ENCODE measurements at places on chromosomes 1 and 21. TPM values are rescaled to one million over a fixed set of nuclear protein-coding genes. Genes with fewer than 3 reads are reported as not detected.
A peak's percentile ranks its signal among the peaks of the same experiment; 100 is the strongest.

- no peak overlapping the region for H3K4me3 ChIP-seq
- H3K27ac ChIP-seq: peak overlapping the region; percentile 93
- no peaks in the 10 kb centered on the region for H3K27me3 ChIP-seq
- H3K36me3 ChIP-seq: peaks cover 33% of the 10 kb centered on the region
- peak; percentile 97 for DNase-seq
These were observed 7.2 kb downstream of the ZDHHC18 start for GRCh38 chr1:26833432-26834405.

DNA sequence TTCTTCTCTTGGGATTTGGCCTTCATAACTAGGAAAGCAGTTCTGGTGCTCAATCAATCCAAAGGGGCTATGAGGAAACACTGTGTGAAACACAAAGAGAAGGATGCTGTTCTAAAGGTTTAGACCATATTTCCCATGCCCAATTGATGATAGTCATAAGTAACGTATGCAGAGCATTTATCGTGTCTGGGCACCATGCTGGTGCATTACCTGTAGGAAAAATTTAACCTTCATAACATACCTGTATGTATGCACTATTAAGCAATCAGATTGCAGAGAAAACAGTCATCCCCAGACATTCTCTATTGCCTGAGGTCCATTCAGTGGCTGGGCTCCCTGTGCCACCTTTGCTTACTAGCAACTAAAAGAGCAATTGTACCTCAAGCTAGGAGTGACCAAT lies 381.4 kb downstream of the PLPP3 start:
- no peak for DNase-seq
- H3K27ac ChIP-seq: no peak overlapping the region
- no peak overlapping the region for H3K4me3 ChIP-seq
- no peaks in the 10 kb centered on the region for H3K36me3 ChIP-seq

GRCh38 chr1:1068517-1069055 lies 5.5 kb downstream of the RNF223 start:
- DNase-seq: peak; percentile 91
- H3K4me1 ChIP-seq: peaks cover 24% of the 10 kb centered on the region
- H3K27me3 ChIP-seq: peaks cover 86% of the 10 kb centered on the region
- H3K27ac ChIP-seq: no peak overlapping the region
- H3K36me3 ChIP-seq: no peaks in the 10 kb centered on the region

- no peaks in the 10 kb centered on the region for H3K36me3 ChIP-seq
- no peak for DNase-seq
- H3K4me3 ChIP-seq: peak overlapping the region; percentile 61
- peak overlapping the region; percentile 85 for H3K27ac ChIP-seq
These were observed 1.6 kb downstream of the TMEM200B start for GRCh38 chr1:29121936-29122681.

GRCh38 chr1:110554871-110555801 lies 36.2 kb upstream of the KCNA10 start:
- no peak overlapping the region for H3K27ac ChIP-seq
- peak; percentile 86 for DNase-seq
- H3K36me3 ChIP-seq: no peaks in the 10 kb centered on the region

GRCh38 chr1:88983791-88984559 lies 8.5 kb downstream of the KYAT3 start:
- H3K4me1 ChIP-seq: peaks cover 44% of the 10 kb centered on the region
- peak; percentile 80 for DNase-seq
- H3K27me3 ChIP-seq: no peaks in the 10 kb centered on the region
- peaks cover 48% of the 10 kb centered on the region for H3K36me3 ChIP-seq
- no peak overlapping the region for H3K4me3 ChIP-seq
- H3K27ac ChIP-seq: peak overlapping the region; percentile 52

GRCh38 chr21:45589686-45590245 lies 47.5 kb upstream of the SLC19A1 start:
- H3K4me1 ChIP-seq: peaks cover 36% of the 10 kb centered on the region
- H3K36me3 ChIP-seq: no peaks in the 10 kb centered on the region
- peak overlapping the region; percentile 50 for H3K4me3 ChIP-seq
- no peak overlapping the region for H3K27ac ChIP-seq
- H3K27me3 ChIP-seq: no peaks in the 10 kb centered on the region

DNA sequence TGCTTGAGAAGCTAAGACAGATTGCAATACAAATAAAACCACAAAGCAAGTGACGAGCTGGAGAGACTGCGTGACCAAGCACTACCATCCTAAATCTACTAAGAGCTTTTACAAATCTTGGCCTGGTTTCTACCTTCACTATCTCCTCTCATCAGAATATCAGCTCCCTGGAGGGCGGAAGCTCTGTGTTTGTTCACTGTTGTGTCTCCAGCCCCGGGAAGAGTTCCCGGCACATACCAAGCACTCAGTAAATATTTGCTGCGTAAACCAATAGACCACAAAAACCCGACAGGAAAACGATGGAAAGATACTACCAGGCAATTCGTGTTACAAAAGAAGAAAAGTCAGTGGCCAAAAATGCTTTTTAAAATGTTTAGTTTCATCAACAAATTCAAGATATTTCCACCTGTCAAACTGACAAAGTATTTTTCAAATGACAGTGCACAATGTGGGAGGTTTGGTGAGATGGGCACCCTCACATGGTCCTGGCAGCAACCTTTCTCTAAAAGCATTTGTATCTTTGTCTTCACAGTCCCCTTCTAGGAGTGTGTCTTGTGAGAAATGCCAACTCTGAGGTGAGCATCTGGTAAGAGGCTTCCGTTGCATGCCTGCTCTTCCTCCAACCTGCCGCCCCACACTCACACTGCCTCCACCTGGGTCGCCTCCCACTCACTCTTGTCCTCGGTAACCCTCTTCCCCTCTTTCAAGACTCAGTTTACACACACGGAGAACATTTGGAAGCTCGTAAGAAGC lies 34.7 kb downstream of the SLC1A7 start:
- no peaks in the 10 kb centered on the region for H3K36me3 ChIP-seq
- no peak overlapping the region for H3K4me3 ChIP-seq
- H3K4me1 ChIP-seq: no peaks in the 10 kb centered on the region
- no peak for DNase-seq
- no peak overlapping the region for H3K27ac ChIP-seq
- H3K27me3 ChIP-seq: peaks cover 38% of the 10 kb centered on the region

DNA sequence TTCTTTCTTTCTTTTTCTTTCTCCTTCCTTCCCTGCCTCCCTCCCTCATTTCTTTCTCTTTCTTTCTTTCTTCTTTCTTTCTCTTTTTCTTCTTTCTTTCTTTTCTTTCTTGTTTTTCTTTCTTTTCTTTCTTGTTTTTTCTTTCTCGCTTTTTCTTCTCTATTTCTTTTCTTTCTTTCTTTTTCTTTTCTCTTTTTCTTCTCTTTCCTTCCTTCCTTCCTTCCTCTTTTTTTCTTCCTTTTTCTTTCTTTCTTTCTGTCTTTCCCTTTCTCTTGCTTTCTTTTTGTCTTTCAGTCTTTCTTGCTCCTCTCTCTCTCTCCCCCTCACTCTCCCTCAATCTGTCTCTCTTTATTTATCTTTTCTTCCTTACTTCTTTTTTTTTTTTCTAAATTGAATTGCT lies 472.0 kb upstream of the CHRM3 start:
- no peak for DNase-seq
- no peaks in the 10 kb centered on the region for H3K27me3 ChIP-seq
- H3K36me3 ChIP-seq: no peaks in the 10 kb centered on the region

- H3K27me3 ChIP-seq: peaks cover 28% of the 10 kb centered on the region
- H3K4me3 ChIP-seq: no peak overlapping the region
- no peak for DNase-seq
- H3K4me1 ChIP-seq: peaks cover 5% of the 10 kb centered on the region
- H3K27ac ChIP-seq: no peak overlapping the region
- H3K36me3 ChIP-seq: no peaks in the 10 kb centered on the region
These were observed 16.2 kb downstream of the C1orf216 start for GRCh38 chr1:35702508-35702907.

DNA sequence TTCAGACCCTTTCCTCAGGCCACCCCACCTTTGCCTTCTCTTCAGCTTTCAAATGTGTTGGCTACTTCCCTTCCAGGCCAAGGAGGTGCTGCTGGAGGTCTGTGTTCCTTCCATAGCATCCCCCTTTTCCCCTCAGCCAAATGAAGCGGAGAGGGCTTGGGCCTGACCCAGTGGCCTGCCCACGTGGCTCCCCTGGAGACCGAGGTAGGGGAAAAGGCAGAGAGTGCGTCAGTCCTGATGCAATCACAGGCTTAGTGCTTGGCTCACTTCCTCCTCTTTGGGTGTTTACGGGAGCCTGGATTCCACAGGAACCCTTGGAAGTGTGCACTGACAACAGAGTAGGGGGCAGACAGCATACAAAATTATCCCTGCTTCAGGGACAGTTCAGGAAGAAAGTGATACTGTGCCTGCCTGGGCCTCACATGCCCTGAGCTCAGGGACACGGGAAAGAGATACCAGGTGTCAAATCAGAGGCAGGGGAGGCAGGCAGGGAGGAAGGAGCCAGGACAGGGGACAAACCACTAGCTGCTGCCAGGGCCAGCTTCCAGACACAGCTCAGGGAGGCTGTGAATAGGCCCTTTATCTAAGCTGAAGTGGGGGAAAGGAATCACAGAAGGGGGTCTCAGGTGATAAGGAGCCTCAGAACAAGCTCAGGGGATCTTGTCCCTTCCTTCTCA lies 16.6 kb upstream of the PTP4A2 start:
- H3K27me3 ChIP-seq: no peaks in the 10 kb centered on the region
- no peaks in the 10 kb centered on the region for H3K36me3 ChIP-seq
- H3K4me1 ChIP-seq: peaks cover 62% of the 10 kb centered on the region
- peak; percentile 89 for DNase-seq

DNA sequence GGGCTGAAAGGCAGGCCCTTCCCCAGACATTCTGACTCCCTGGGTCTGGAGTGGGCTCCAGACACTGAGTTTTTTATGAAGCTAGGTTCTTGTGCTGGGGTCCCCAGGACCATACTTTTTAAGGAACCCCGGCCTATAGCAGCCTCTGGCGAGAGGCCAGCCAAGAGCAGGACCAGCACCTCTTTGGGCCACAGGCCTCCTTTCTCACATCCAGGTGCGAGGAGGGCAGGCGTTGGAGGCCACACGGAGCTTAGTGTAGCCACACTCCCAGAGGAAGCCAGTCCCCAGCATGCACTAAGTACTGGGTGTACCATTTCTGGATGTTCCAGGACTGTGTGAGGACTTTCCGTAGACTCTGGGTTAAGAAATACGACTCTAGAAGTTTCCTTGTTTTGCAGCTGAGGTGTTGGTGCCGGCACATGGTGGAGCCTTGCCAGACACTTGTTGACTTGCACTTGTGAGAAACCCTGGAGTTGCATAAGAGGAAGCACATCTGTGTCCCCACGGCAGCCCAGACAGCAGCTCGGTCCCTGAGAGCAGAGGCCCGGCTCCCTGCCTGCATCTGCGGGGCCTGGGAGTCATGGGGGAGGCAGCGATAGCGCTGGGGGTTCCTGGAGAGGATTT lies 122.2 kb upstream of the VAMP3 start:
- peaks cover 21% of the 10 kb centered on the region for H3K4me1 ChIP-seq
- no peak for DNase-seq
- no peaks in the 10 kb centered on the region for H3K27me3 ChIP-seq
- H3K27ac ChIP-seq: no peak overlapping the region
- H3K36me3 ChIP-seq: no peaks in the 10 kb centered on the region
- H3K4me3 ChIP-seq: no peak overlapping the region

- no peak for DNase-seq
- H3K27ac ChIP-seq: no peak overlapping the region
- no peaks in the 10 kb centered on the region for H3K27me3 ChIP-seq
- H3K4me1 ChIP-seq: no peaks in the 10 kb centered on the region
- H3K36me3 ChIP-seq: no peaks in the 10 kb centered on the region
These were observed 187.9 kb downstream of the MIS18A start for GRCh38 chr21:32090956-32091355.

DNA sequence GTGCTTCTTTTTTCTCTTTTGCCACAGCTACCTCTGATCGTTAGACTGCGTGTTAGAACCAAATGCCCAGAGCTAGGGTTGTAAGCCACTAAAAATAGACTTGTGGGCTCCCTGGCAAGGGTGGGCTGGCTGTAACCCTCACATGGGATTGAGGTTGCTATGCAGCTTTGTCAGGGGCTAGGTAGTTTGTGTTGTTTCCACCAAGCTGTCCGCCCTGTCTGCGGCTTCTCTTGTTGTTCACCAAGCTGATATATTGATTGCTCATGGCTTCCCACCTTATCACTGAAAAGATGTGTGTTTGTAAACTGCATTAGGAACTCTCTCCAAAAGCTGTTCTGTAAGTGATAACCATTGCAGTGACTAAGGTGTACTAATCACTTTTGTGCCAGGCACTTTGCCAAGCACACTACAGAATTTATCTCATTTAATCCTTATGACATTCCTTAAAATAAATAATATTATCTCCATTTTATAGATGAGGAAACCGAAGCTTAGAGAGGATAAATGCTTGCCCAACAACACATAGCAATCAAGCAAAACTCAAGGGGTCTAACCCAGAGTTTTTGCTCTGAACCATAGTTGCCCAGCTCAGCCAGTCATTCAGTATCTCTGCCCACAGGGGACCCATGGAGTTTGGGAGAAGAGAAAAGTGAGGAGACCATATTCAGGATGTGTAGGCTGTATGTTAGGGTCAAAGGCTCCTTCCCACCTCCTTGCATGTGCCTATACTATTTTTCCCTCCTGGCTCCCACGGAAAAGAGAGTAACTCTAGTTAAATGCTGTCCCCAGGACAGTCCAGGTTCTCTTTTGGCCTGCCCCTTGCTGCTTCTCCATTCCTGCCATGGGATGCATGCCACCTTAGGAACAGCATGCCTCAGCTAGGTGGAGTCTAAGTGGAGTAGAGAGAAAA lies 42.2 kb upstream of the TARBP1 start:
- H3K27me3 ChIP-seq: no peaks in the 10 kb centered on the region
- H3K36me3 ChIP-seq: no peaks in the 10 kb centered on the region
- peaks cover 74% of the 10 kb centered on the region for H3K4me1 ChIP-seq
- DNase-seq: no peak
- no peak overlapping the region for H3K4me3 ChIP-seq

DNA sequence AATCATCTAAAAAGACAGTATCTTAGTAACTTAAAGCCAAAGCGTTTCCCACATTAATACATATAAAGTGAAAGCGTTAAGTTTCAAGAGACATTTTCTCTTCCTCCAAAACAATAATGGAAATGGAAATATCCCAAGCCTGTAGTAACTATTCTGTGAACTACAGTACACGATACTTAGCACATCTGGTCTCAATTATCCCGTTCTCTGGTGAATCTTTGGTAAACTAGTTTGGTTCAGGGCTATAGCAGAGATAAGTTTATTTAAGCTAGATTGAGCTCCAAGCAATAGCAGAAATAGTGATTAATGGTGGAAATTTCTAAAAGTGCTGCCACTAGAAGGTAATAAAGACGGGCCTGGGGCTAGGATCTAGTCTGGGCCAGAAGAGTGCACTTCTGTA lies 55.2 kb downstream of the PCNX2 start:
- no peaks in the 10 kb centered on the region for H3K27me3 ChIP-seq
- peaks cover 14% of the 10 kb centered on the region for H3K36me3 ChIP-seq
- DNase-seq: no peak
- H3K4me1 ChIP-seq: peaks cover 32% of the 10 kb centered on the region
- H3K27ac ChIP-seq: no peak overlapping the region

Gene CRNN
- not detected for total RNA-seq

Gene RUNX3
- total RNA-seq: 49.6 TPM

Gene LCE1D
- not detected for total RNA-seq

Gene RHEX
- total RNA-seq: 6.2 TPM

Gene RHOU
- total RNA-seq: 55.7 TPM

Gene AMY2A
- total RNA-seq: not detected

Gene AK2
- total RNA-seq: 139 TPM

Gene SEC16B
- 6.3 TPM for total RNA-seq

Measured in spleen (tissue), 13 donors.